ENCODE measurements at places on chromosomes 2 and 18.

DNA sequence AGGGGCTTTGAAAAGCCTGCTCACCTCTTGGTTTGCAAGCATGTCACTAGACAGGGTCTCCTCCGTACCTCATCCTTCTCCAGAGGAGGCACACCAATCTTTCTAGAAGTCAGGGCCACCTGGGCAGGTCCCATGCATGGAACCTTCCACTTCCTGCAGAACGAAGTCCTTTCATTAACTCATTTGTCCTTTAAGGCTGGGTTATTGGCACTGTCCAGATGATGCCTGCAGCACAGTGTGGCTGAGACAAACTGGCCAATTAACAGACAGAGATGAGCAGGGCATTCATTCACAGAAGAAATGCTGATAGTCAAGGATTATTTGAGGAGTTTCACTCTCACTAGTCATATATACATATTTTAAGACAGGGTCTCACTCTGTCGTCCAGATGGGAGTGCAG is 245.3 kb downstream of the TFCP2L1 start:
- DNase-seq, result no peak

DNA sequence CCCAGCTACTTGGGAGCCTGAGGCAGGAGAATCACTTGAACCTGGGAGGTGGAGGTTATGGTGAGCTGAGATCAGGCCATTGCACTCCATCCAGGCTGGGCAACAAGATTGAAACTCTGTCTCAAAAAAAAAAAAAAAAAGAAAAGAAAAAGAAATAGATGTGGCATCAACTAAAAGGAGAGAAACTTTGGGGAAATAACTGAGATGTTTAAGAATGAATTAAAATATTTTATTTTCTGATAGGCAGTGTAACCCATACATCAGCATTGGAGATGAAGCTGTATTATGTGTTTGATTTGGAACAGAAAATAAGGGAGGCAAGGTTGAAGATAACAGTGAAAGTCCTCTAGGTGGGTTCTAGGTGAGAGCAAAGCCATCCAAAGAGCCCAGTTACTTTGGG is 110.7 kb upstream of the HNRNPA3 start:
- DNase-seq, result no peak

DNA sequence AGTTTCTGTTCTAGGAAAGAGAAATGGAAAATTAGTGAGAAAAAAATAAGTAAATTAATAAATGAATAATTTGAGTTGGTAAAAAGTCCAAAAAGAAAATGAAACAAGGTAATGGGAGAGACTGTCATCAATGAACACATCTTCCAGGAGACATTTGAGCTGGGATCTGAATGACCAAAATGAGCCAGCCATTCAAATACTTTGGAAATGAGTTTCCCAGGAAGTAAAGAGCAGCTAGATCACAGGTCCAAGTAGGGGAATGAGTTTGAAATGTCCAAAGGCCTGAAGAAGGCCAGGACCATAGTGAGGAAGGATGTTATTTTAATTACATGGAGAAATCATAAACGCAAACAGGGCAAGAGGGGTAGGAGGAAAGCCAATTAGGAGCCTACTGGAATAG is 6.6 kb upstream of the DNAH7 start:
- peak; percentile 23 for DNase-seq

DNA sequence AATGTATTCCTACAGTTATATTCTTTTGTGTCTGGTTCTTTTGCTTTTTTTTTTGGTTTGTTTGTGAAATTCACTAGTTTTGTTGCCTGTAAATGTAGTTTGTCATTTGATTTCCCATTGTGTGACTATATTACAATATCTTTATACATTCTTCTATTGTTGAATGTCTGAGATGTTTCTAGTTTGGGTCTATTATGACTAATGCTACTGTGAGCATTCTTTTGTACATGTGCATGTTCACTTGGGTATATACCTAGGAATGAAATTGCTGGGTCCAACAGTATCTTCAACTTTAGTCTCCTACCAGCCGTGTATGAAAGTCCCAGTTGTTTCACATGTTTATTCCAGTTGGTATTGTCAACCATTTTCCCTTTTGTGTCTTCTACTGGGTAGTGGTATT is 112.7 kb upstream of the RBMS1 start:
- peak; percentile 58 for DNase-seq

- no peak for DNase-seq
These were observed 21.0 kb downstream of the C1D start for GRCh38 chr2:68041704-68042245.

DNA sequence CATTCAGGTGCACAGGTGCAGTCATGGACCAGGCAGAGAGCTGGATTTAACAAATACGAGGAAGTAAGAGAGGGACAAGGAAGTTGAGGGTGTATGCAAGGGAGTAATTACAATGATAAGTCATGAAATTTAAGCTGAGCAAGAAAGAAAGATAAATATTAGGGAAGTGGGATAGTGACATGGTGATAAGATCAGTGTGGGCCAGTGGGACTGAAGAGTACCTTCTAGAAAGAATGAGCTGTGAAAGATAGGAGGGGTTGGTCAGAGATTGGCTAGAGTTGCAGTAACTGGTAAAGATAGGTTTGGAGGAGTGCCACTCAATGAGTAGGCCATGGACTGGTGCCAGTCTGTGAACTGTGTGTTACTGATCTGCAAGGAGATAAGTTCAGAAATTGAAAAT is 200.8 kb upstream of the SIX3 start:
- peak; percentile 12 for DNase-seq

GRCh38 chr2:168642873-168643272 is 159.6 kb upstream of the NOSTRIN start:
- DNase-seq, result no peak

DNA sequence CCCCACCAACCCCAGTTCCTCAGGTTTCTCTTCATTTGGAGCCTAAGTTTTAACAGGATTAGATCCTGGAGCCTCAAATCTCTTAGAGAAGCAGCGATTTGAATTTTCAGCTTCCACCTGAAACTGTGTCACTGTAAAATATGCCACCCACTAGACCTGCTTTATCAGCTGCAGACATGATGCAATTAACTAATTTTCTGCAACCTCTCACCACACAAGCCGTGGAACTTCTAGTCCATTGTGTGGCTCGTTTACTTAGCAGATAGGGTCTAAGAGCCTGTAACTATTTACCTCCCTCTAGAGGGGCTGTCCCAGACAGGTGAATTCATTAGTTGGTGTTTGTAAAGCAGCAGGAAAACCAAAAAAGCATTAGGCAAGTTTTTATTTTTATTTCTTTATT is 31.6 kb upstream of the FZD5 start:
- DNase-seq, result no peak

- DNase-seq, result no peak
These were observed 51.9 kb downstream of the EFEMP1 start for GRCh38 chr2:55871637-55872036.

DNA sequence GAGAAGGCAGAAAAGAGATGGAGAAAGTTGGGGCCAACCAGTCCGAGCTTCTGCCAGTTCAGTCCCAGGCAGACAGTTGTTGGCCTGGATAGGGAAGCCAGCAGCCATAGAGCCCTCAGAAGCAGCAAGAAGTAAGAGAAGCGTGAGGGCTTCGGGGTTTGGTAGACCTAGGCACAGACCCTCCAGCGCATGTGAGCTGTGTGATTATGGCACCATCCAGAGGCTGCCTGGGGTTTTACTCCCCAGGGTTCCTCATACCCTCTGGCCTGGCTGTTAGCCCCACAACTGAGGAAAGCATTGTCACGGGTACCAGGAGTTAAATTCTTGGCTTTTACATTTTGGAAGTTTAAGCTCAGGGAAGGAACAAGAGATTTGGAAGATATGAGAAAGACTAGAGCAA is 93.7 kb upstream of the RAB6C start:
- DNase-seq, result no peak

GRCh38 chr2:157747695-157748370 is 119.2 kb upstream of the ACVR1C start:
- peak; percentile 95 for DNase-seq

GRCh38 chr2:34664266-34664665 is 1065.2 kb upstream of the FAM98A start:
- no peak for DNase-seq

DNA sequence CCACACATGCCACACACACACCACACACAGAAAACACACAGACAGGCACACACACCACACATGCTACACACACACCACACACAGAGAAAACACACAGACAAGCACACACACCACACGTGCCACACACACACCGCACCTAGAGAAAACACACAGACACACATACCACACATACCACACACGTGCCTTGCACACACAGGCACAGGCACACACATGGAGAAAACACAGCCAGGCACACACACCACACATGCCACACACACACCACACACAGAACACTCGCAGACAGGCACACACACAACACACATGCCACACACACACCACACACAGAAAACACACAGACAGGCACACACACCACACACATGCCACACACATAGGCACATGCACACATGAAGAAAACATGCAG is 242.1 kb upstream of the MYT1L start:
- DNase-seq, result no peak

DNA sequence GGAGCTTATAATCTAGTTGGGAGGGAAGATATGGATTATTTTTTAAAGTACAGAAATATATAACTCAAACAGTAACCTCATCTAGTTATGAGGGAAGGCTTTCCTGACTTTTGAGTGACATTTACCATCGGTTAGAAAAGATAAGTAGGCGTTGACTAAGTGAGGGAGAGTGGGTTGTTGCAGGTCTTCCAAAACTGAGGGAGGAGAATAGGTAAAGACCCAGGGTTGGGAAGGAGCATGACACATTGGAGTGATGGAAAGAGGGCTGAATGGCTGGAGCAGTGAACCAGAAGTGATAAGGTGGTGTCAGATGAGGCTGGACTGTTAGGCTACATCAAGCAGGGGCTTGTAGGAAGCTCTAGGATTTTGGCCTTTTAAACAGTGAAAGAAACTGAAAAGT is 10.6 kb upstream of the NUP35 start:
- DNase-seq, result no peak

DNA sequence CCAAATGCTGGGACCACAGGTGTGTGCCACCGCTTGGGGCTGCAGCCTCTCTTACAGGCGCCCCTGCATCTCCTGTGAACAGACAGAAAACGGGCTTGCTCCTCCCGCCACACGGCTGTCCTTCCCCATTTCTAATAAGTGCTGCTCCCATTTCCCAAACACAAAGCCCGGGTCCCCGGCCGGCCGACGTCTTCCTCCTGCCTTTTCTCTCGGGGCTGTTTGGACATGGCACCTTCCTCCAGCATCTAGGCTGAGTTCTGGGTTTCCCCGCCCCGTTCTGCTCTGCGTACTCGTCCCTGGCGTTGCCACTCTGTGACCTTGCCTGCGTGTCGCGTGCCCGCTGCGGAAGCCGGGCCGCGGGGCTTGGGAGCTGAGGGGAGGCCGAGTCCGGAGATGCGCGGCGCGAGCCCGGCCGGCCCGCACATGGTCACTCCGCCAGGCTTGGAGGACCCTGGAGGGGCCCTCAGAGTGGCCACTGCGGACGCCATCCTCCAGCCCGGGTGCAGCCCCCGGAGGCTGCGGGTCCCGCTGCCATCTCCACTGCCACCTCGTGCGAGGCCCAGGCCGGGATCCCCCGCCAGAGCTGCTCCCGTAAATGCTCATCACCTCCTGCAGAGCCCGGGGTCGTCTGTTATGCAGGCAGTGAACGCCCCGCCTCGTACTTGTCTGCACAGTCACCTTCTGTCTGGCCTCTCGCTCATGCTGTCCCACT is 26.3 kb downstream of the PRELID3A start:
- DNase-seq, result no peak

- no peak for DNase-seq
These were observed 114.0 kb downstream of the SP3 start for GRCh38 chr2:173851141-173851641.

GRCh38 chr2:45223531-45223930 is 214.3 kb upstream of the SIX2 start:
- DNase-seq, result no peak

- no peak for DNase-seq
These were observed 7.4 kb downstream of the TMEM127 start for GRCh38 chr2:96258166-96259022.

DNA sequence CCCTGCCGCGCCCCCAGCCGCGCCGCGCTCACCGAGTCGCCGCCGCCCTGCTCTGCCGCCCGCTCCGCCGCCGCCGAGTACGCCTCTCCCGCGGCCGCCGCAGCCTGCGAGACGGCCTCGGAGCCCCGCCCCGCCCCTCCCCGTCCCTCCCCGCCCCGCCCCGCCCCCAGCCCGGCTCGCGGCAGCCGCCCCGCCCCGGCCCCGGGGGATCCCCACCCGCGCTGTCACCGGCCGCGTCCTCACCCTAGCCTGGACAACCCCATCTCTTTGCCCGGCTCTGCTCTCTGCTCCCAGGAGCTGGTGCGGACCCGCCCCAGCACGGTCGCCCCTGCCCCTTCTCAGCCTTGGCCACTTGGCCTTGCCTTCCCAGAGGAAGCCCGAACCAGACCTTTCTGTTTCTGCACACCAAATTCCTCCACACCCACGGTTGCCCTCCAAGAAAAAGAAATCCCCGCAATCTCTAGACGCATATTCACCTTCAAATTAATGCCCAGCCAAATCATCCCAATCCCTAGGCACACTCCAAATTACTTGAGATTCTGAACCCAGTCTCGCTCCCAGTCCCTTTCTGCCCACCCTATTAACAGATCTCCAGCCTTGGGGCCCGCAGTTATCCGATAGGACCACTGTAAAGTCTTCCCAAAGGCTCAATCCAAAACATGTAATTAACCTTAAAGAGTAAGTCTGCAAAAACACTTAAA is at the start of gene CYRIA:
Gene CYRIA, minus strand, starts transcription at position 87 of the 701 bp plus-strand sequence. CDS start 77,715 bp downstream, outside the sequence.
- no peak for DNase-seq

- no peak for DNase-seq
These were observed 64.7 kb upstream of the COX7A2L start for GRCh38 chr2:42425697-42426096.

DNA sequence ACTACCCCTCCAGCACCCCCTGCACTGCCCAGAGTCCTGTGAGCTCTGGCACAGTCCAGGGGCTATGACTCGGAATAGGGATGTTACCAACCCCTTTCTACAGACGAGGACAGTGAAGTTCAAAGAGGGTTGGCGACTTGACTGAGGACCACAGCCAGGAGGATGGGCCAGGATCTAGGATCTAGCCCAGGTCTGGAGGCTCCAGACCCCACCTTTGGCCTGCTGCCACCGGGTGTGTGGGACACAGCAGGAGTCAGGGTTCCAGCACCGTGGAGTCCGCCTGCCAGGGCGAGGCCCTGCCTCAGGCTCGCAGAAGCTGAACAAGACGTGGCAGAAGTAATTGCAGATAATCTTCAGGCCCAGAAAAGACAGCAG is 37.9 kb upstream of the GPC1 start:
- DNase-seq, result no peak

- DNase-seq, result no peak
These were observed 602 bp upstream of the VWC2L start for GRCh38 chr2:214410128-214410775.

DNA sequence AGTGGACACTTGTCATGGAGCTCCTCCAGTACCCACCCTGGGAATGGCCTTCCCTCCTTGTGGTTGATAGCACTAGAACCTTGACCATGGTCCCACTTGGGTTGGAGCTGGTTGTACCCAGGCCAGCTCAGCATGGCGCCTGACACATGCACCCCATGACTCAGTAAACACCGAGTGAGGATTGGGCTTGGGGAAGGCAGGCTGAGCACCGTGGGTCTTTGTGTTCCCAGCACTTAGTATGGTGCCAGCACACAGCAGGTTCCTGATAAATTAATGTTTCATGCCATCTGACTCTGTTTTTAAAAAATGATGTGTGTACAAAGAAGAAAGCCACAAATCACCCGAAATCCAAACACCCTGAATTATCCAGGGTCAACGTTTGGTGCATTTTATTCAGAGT is 69.8 kb downstream of the CIB4 start:
- DNase-seq, result no peak
